ENCODE measurements at places on chromosomes 6 and 20.

DNA sequence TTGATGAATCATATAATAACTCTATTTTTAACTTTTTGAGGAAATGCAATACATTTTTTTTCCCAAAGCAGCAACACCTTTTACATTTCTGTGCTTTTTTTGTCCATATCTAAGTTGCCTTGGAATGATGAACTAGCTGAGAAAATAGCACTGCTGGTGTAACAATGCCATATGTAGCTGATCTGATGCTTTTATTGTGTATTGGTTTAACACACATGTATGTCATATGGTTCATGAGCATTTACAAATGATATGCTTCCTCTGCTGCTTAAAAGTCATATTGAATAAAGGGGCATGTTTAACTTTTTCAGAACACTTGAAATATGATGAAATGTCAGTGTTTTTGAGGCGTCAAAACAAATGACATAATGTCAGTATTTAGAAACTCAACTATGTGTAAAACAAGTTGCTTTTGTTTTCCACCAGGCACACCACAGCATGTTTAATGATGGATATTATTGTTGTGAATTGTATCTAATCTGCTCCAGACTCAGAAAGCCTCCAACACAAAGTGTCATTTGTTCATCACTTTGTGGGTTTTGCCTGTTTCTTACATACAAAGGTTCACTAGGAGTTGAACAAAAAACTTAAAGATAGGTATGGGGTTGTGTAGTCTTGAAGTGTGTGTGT lies 775.8 kb upstream of the FLRT3 start:
- no peak for DNase-seq

DNA sequence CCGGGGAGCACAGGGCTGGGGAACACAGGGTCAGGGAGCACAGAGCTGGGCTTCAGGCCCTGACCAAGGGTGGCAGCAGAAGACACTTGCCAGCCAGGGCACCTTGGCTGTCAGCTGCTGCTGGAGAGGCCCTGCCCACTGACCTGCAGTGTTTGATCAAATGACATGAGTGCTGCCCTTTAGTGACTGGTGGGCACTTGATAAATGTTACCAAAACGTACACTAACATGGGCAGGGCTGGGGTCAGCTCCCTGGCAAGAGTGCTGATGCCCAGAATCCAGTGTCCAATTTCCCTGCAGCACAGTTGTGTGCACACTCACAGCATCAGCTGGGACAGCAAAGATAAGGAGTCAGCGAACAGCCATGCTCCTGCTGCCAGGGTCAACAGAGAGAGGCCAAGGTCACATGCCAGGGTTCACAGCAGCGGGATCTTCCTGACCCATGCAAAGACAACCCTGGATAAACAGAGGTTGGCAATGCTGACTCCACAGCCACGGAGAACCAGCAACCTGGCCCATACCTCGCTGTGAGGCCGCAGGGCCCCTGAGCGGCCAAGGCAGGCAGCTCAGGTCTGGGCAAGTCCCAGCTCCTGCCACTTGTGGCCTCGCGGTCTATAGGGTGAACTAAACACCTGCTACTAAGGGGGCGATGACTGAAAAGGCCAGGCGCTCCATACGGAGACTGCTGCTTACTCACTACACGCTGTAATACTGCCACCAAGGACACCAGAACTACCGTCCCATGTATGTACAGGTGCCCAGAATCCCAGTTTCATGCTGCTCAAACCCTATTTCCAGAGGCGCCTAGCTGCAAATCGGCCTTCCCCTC lies 46.3 kb downstream of the NINL start:
- DNase-seq, result no peak

DNA sequence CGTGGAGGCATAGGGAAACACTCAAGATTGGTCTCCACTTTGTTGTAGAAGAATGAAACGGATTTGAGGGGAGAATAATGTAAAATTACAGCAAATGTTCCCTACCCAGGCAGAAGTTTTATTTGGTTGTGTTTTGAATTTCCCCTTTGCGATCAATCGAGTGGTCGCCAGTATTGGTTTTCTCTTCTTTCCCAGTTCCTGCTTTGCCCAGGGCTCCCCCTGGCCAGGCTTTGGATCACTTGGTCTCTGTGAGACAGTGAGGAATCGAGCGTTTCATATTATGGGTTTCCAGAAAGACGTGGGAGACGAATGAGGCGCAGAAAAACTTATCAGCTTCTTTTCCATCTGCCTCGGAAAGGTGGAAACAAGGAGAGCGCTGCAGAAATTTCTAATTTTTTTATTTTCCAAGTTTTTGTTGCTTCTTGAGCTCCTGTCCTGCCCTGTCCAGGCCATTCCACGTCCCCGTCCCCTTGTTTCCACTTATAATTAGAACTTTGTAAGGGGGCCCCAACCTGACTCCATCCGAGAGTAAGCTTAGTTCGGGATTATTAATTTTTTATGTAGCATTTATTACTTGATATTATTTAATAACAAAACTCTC lies 7.5 kb upstream of the TBX18 start:
- DNase-seq, result no peak

DNA sequence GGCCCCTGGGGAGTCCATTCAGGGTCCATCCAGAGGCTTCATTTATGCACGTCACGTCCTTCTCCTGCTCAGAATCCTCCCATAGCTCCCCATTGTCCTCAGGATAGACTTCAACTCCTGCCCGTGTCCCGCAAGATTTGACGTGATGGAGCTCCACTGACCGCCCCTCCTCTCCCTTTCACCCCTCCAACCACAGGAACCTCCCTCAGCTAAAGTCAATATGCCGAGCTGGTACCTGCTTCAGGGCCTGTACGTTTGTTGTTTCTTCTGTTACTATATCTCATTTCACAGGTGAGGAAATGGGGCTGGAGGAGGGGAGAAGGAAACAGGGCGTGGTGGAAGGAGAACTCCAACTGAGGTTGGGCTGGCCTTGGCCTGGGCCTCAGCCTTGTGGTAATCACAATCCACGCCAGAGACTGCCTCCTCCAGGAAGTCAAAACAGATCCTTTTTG lies 38.6 kb downstream of the CEBPB start:
- DNase-seq, result no peak

GRCh38 chr6:37620519-37620918 lies 77.2 kb downstream of the MDGA1 start:
- no peak for DNase-seq

- DNase-seq, result no peak
These were observed 146.0 kb downstream of the EDN3 start for GRCh38 chr20:59446376-59446775.

- DNase-seq, result no peak
These were observed 39.3 kb downstream of the PHACTR3 start for GRCh38 chr20:59643615-59644061.

DNA sequence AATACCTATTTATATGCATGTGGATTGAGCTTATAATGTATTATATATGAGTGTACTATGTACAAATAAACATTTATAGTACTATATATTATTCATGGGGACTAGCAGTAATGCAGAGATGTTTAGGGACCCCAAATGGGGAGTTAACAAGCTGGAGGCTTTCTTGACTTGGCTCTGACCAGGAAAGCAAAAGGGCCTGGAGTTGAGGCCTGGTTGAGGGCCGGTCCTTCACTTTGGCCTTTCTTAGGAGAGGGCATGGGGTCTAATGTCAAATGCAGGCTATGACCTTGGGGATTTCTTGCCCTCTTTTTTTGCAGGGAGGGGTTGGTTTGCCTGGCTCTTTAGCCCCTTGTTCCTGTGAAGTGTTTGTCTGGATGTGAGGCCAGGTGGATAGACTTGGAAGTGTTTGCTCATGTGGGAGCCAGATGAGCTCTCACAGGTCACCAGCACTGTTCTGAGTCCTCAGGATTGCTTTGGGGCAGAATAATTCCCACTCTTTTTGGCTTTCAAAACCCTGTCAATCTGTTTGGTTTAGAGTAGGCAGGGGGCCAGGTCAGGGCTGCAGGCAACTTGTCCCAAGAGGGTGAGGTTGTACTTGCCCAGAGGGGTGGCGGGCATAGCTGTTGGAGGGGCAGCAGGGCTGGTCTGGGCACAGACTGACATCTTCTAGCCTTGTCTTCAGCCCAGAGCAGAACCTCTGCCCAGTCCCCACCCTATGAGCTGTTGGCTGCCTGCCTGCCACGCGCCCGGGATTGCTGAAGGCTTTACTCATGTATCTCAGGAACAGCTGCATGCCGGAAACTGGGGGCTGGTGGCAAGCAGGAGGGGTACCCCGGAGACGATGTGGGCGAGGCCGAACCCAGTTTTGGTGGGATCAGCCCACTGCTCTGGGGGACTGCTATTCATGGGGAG lies 14.6 kb downstream of the TJAP1 start:
- DNase-seq, result no peak

DNA sequence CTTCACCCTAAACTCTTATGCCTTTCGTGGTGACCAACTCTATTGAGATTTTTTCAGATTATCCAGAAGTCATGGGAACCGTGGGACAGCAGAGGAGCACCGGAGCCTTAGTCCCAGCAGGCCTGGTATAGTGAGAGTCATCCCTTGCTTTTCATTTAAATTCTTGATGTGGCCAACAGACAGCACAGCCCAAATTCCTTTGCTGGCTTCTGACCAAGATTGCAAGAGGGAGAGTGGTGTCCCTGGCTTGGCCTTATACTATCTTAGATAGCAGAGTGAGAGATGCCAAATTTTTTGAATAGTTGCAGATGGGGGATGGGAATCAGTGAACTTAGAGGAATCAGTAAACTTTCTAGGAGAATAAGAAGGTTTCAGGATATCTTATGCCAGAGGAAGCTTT lies 7.8 kb downstream of the STX11 start:
- no peak for DNase-seq

GRCh38 chr6:20417819-20418218 lies 16.1 kb downstream of the E2F3 start:
- DNase-seq, result no peak

DNA sequence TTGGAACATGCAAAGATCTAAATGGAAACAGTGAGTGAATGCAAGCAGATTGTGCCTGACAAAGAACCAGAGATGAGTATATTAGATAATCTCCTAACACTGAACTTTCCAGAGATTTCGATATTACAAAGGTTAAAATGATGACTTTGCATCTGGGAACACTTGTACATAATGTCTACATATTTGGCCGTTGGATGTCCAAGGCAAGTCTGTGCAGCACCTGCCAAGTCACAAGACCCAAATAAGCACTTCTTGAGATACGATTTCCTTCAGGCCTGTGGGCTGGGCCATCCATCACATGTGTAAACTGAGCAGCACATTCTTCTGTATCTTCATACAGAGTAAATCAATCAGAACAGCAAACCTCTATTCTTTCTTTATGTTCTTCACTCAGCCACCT lies 32.5 kb upstream of the SMLR1 start:
- no peak for DNase-seq

GRCh38 chr6:52925042-52925441 lies 15.5 kb upstream of the GSTA3 start:
- no peak for DNase-seq

DNA sequence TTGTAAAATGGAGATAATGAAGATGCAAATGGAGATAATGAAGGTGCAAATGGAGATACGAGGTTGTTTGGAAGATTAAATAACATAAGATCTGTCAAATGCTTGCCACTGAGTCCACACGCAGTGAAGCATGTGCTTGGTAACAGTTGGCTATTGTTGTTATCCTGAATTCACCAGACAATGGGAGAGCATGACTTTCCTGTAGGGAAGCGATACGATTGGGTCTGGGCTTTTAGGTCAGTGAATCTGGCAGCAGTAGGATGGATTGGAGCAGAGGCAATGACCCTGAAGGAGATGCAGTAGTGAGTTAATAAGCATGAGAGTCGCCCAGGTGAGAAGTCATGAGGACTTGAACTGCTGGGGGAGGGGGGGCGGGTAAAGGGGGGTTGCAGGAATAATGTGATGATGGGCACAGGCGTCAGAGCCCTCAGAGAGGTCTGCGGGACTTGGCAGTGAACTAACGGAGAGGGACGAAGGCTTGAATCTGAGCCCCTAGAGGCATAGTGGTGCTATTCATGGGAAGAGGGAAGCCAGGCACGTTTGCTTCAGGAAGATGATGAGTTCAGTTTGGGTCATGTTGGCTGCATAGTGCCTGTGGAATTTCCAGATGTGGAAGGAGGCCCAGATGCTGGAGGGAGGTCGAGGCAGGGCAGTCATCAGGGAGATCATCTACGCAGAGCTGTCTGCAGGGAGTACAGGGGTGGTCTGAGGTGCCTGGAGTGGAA lies 55.4 kb downstream of the ZDHHC14 start:
- DNase-seq, result no peak

GRCh38 chr6:235763-236360 lies 56.4 kb upstream of the DUSP22 start:
- DNase-seq, result peak; percentile 69

DNA sequence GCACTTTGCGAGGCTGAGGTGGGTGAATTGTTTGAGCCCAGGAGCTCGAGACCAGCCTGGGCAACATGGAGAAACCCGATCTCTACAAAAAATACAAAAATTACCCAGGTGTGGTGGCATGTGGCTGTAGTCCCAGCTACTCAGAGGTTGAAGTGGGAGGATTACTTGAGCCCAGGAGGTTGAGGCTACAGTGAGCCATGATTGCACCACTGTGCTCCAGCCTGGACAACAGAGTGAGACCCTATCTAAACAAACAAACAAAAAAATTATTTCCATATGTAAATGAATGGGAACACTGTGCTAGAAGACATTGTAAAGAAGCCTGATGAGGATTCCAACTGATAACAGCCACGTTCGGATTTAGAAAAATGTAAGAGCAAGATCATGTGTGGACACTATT lies 154.2 kb downstream of the ZFP64 start:
- no peak for DNase-seq

DNA sequence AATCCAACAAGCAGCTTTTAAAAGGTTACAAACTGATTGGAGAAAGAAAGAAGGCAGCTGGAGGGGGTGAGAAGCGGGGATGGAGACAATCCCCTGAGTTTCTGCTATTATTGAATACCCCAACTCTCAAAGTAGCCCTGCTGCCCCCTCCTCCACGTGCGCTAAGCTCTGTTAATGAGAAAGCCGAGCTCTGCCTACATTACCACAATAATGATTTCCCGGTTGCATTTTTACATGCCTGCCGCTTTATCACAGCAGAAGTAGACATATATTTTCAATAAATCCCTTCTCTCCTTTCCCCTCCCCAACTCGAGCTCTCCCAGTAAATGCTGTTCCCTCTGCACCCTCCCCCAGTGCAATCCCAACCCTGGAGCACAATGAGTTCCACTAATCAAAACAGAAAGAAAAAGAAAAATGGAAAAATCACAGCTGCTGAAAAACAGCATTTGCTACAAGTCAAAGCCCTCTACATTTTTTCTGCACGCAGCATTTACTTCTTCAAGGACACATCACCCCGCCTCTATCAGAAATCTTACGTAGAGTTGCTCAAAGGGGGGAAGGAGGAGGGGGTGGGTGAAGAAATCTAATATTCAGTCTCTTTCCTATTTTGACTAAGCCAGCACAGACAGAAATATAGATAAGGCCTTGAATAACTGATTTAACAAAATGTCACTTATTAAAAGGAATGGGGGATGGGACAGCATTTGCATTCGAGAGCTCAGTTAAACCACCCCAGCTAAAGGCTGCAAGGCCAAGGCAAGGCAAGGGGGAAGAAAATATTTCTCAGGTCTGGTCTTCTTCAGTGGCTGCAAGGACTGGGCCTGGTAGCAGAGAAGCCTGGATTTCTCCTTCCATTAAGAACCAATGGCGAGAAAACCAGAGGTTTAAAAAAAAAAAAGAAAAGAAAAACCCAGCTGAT lies 10.7 kb downstream of the TRERF1 start:
- DNase-seq, result no peak

- DNase-seq, result no peak
These were observed 92.8 kb upstream of the MLN start for GRCh38 chr6:33896391-33897188.

GRCh38 chr6:38531134-38531533 lies 108.6 kb downstream of the BTBD9 start:
- DNase-seq, result no peak

GRCh38 chr6:21111093-21111725 lies 482.3 kb upstream of the SOX4 start:
- no peak for DNase-seq
